ENCODE measurements at places on chromosomes 16 and 17.

DNA sequence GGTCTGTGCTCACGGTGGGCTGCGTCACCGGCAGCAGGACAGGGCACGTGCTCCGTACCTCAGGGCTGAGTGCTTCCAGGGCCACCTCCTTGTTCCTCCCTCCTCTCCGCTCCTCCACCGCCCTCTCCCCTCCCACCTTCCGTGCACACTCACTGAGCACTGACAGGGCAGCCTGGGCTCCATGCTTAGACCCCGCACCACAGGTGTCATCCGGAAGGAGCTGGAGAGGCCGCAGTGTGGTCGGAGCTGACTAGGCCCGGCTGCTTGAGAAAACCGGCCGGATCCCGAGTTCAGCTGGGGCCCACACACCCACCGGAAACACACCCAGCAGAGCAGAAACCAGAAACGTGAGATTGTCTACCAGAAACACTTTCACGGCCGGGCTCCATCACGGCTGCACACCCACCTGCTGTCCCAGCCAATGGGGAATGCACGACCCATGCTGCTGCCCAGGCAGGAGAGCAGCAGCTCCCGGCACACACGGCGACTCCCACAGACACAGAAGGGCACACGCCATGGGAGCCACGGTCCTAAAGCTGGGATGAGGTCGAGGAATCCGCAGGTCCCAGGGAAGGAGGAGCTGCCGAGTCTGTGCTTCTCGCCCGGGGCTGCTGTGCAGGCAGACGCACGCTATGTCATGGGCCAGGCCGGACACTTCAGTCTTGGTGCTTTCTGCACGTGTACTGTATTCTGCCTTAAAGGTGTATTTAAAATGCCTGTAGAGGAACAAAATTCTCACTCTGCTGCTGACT, 55.0 kb upstream of the ZNF469 start:
- no peak for DNase-seq

DNA sequence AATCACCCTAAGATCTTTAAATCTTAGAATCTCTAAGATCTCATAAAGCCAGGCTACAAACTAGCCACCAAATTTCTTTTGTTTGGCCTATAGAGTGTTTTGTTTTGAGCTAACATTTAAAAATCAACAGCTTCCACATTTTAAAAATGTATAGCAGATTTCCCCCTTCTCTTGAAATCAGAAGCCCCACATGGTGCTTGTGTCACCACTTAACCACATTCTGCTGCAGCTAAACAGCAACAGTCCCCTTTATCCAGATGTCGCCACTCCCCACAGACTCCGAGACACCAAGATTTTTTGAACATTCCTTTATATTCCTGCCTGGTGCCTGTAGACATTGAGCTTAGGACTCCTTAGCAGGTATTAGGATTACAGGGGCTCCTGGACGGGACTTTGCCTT, 16.0 kb downstream of the GUCY2D start:
- DNase-seq = no peak

DNA sequence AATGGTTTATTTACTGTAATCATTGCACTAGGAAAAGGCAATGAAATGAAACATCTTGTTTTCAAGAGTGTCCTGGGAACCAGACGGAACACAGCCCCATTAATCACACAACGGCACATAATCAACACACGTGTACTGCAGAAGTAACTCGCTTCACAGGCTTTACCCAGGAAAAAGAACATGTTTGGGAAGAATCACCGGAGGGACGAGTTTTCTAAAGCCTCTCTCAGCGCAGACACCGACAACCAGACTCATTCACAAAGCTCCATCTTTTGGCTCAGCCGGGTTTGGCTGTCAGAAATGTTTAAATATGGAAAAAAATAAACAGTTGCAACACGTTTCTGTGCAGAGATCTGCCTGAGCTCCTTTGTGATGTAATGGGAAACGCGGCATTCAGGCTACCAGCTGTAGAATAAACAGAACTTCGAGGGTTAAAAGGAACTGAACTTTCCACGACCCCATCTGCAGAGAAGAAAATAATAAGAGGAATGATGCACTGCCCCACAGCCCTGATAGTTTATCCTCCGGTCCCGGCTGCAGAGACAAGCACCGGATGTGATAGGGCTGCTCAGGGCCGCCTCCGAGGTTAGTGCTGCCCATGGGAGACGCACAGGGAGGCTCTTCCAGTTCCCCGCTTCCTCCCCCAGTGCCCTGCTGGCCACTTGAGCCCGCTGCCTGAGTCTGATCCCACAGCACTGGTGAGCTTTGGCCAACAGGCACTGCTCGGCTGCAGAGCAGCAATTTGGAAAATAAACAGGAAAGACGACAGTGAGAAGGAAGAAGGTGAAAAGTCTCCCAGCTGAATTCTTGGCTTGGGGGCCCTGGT, 119.8 kb downstream of the HIC1 start:
- no peak for DNase-seq

- DNase-seq = no peak
These were observed 12.0 kb downstream of the FOXN1 start for GRCh38 chr17:28518132-28518531.

GRCh38 chr17:6041246-6041645, 28.9 kb upstream of the WSCD1 start:
- DNase-seq = no peak

DNA sequence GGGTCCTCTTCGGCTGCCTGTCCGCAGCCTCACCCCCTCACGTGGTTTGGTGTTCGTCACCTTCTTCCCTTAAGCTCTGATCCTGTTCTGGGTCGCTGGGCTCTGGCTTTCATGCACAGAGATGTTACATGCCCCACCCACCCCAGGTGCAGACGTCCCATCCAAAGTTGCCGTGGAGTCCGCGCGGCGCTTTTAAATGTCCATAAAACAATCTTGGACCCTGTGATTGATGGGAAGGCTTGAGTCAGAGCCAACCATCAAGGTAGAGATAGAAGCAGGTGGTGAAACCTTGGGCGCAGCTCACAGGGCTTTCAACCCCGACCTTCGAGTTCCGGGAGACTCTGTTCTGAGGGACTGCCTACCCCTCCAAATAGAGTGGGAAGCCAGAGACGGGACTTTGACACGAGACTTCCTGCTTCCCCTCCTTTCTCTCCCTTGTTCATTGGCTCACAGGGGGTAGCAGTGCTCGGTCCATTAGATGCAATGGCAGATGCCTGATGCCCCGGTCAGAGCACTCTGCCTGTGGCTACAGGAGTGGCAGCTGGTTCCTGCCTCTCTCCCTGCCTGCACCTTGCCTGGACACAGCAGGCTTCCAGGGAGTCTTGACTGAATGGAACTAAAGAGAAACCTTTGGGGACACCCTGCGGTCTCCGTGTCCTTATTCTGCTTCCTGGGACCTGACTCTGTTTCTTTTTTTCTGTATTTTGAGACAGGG, 4.0 kb downstream of the ENGASE start:
- no peak for DNase-seq

GRCh38 chr17:68248199-68248825, 469 bp downstream of the AMZ2 start:
- no peak for DNase-seq

GRCh38 chr16:66696669-66697630, at the start of gene CMTM4:
Gene CMTM4, minus strand, starts transcription at chr16:66696743. Its CDS starts 218 bp downstream, at chr16:66696525.
- DNase-seq = peak; percentile 90

- no peak for DNase-seq
These were observed 1494.0 kb upstream of the CDH8 start for GRCh38 chr16:63530208-63530607.

DNA sequence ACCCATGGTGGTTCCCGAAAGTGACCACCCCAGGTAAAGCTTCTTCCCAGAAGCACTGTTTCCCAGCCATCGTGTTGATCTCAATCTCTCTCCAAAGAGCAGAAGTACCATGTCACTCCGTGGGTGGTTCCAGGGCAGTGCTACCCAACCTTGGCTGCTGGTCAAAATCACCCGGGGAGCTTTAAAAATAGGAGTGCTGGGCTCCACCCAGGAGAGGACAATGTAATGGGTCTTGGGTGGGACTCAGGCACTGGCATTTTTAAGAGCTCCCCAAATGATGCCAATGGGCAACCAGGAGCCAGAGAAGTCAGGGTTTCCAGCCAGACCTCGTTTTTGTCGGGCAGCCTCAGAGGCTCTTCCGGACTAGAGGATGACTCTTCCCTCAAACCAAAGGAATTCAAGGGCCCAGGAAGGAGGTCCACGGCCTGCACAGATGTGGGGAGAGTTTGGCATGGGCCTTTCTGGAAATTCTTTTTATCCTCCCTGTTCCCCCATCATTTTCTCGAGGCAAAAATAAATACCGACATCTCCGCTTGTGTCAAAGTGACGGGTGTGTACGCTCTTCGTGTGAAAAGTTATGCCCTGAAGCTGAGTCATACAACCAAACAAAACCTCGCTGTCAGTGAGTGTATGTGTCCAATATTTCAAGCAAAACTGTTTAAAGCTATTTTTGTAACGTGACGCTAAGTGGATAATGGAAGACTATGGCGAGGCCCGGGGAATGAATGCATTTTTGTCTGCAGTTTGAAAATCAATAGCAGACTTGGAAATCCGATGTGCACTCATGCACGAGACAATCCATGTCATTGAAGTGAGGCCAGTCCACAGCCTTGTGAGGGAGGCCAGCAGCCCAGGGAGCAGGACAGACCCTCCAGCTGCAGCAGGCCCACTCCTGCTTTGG, 364.1 kb downstream of the FOXL1 start:
- DNase-seq = no peak

DNA sequence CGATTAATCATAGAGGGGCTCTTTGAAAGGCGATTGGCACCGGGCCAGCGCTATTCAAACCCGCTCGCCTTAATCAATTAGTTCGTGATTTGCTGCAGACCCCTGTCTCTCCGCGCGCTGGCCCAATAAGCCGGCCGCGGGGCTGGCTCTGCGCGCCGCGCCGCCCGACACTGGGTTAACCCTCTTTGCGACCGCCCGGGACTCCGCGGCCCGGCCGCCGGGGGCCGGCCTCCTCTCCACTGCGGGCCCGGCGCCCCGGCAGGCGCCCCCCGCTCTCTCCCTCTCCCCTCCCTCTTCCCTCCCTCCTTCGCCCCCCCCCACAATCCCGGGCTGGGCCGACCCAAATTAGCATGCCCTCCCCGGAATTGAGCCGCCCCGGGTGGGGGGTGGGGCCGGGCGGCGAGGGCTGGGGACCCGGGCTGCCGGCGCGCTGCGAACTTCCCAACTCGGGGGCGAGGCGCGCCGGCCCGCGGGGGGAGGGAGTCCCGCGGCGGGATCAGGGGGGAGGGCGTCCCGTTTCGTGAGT, 428 bp upstream of the SALL1 start:
- DNase-seq = peak; percentile 74

DNA sequence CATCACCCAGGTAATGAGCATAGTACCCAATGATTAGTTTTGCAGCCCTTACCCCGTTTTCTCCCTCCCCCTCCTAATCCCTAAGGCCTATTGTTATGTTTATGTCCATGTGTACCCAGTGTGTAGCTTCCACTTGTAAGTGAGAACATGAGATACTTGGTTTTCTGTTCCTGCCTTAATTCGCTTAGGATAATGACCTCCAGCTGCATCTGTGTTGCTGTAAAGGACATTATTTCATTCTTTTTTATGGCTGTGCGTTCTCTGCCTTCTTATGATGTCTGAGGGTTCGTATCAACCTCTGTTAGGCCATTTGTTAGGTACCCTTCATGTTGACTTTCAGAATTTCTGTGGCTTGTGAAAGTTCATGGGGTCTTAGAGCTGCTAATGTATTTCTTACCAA, 31.0 kb downstream of the CTCF start:
- no peak for DNase-seq

DNA sequence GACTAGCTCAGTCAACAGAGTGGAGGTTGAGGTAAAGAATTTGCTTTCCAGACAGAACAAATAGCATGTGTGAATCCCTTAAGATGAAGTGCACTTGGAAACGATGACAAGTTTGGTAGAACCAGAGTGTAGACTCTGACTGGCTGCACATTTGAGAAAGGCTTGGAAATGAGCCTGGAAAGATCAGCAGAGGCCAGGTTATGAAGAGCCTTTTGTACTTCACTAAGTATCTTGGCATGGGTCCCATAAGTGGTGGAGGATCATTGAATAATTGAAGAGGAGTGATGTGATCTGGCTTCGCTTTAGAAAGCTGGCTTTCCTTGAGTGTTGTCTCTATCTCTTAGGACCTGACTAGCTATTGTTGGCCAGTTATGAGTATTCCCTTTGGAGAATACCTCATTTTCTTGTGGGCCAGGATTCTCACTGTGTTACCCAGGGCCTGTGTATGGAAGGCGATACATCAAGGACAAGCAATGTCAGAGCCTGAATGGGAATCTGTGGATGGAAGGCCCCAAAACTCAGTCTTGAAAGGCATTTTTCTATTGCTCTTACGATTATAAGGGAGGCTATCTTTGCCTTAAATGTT, 329.8 kb downstream of the UTP18 start:
- no peak for DNase-seq

DNA sequence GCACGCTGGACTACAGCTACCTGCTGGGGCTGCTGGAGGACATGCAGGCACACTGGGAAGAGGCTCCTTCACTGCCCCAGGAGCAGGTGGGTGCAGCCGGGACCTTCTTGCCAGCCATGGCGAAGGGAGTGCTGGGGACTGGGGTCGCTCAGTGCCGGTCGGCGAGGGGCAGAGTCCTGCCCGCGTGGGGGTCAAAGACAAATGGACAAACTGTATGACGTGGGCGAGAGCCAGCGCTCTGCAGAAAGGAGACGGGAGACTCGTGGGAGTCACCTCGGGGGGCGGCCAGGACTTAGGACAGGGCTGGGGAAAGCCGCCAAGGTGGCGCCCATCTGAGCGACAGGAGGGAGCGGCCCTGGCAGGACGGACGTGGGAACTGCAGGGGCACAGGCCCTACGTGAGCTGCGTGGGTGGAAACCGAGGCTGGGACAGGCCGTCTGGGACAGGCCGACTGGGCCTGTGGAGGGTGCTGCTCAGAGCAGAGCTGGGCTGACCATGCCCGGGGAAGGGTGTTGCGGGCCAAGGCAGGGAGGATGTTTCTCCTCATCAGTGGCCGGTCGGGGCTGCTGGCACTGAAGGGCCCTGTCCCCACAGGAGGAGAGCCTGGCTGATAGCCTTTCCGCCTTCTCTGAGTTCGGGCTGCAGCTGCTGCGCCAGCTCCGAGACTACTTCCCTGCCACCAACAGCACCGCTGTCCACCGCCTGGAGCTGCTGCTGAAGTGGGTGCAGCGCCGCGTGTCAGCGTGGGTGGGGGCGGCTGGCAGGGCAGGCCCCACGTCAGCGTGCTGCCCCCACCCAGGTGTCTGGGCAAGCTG, 8.0 kb downstream of the TSR3 start:
- no peak for DNase-seq

DNA sequence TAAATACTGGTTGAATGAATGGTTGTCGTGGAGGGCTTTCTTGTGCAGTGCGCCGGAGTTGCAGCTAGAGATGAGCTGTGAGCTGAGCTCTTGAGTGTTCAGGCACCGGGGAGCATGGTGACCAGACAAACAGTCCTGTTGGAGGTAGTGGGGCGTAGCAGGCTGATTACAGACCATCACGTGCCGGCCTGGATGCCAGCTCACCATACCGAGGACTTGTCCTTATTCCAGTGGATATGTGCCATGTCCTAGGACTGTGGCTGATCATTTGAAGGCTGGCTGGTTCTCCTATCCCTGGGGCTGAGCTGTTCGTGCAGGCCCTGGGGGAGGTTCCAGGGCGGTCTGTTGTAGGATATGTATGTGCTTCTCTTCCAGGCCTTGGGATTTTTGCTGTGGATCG, 60.0 kb downstream of the ABCC1 start:
- no peak for DNase-seq

Data from head of caudate nucleus (tissue), 42 donors.